Kidney (tissue), 22 donors: ENCODE measurements at places on chromosomes 4 and X. TPM values are rescaled to one million over a fixed set of nuclear protein-coding genes. Genes with fewer than 3 reads are reported as not detected.

- peak; percentile 23 for DNase-seq
These were observed 1.2 kb downstream of the IRS4 start for GRCh38 chrX:108735091-108735678.

DNA sequence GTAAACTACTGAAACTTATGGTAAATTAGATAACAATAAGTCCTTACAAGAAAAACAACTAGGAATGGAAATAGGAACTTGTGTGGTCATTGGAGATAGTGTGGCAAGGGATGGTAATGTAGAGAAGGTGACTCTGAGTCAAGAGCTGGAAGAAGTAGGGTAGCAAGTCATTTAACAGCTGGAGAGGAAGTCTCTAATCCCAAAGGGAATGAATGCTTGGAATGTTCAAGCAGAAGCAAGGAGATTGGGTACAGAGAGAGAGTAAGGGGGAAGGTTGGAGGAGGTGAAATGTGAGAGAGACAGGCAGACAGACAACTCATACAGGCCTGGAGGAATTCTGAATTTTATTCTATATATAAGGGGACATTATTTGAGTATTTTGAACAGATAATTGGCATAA, 260.6 kb upstream of the MAD2L1 start:
- no peak for DNase-seq

GRCh38 chr4:177478496-177478895, 36.3 kb upstream of the AGA start:
- DNase-seq, result no peak

DNA sequence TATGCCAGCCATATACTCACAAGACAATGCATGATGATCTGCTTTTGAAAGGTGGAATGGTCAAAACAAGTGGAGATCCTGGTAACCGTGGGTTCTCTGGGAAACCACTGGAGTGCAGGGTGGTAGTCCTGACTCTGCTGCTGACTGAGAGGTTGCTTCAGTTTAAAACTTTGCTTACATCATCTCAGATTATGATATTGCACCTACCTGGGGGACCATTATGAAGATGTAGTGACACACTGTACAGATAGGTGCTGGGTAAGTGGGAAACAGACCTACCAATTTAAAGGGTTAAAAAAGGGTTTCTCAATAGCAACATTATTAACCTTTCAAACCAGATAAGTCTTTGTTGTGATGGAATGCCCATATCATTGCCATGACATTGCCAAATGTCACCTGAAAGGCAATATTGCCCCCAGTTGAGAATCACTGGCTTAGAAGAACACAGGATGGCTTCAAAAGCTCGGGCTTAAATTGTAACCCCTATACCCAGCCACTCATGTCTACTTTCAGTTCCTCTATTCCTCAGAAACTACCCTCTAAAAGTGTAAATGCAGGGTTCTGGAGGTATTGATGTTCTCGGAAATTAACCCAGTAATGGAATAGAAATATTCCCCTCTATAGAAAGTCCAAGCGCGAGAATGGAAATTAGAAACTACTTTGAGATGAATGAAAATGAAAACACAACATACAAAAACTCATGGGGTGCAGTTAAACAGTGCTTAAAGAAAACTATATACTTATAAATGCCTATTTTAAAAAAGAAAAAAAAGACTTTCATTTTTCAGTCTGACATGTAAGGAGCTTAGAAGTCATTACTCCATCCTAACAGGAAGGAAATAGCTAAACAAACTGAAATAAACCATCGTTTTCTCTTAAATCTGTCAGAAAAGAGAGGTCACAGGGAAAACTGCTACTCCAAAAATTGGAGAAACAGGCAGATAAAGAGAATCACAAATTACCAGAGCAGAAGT, 65.8 kb downstream of the ARHGEF6 start:
- DNase-seq, result no peak

- no peak for DNase-seq
These were observed 14.6 kb downstream of the APBB2 start for GRCh38 chr4:41199788-41200187.

Gene PAGE2
- total RNA-seq, result not detected

Gene SSX4B
- not detected for total RNA-seq

Gene XAGE1A
- not detected for total RNA-seq

Gene SPANXA2
- total RNA-seq, result not detected
